Activated naive CD4-positive, alpha-beta T cell treated with anti-CD3 and anti-CD28 coated beads, Interleukin-2, amount 50 U/mL, for 16 hours (primary cell): ENCODE measurements at places on chromosomes 16 and 17.

- DNase-seq, result no peak
These were observed 8.8 kb downstream of the RSAD1 start for GRCh38 chr17:50487213-50488096.

DNA sequence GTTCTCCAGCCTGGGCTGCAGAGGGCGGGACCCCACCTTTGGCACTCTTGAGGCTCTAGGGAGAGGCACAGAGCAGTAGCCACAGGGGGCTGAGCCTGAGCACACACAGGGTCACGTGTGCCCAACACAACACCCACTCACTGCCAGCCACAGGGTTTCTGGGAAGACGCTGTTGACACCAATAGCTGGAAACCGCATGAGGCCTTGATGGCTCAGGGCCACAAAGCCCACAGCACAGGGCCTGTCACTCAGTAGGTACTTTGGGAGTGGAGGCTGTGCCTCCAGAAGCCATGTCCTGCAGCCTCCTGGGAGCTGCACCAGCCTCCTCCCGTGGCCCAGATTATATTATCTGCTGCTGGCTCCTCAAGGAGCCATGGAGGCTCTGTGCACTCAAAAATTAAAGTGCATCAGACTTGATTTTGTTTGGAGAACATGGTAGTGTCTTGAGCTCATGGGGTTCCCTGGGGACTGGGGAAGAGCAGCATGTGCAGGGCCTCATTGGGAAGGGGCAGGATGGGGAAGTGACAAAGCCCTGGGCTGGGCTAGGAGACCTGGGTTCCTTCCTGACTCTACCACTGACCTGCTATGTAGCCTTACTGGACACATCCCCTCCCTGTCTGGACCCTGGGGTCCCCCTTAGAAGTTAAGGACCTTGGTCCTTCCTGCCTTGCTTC is 12.5 kb upstream of the SREBF1 start:
- peak; percentile 80 for DNase-seq

GRCh38 chr16:26747760-26748159 is 319.0 kb upstream of the C16orf82 start:
- no peak for DNase-seq

DNA sequence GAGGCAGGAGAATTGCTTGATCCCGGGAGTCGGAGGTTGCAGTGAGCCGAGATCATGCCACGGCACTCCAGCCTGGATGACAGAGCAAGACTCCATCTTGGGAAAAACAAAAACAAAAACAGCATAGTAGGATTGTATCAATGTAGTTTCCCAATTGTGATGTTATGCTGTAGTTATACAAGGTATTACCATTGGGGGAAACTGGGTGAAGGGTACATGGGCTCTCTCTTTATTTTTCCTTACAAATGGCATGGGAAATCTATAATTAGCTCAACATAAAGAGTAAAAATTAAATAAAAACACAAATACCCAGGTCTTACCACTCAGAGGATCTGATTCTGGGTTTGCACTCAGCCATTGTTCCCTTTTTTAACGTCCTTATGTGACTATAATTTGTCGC is 107.9 kb downstream of the KATNIP start:
- DNase-seq, result no peak

DNA sequence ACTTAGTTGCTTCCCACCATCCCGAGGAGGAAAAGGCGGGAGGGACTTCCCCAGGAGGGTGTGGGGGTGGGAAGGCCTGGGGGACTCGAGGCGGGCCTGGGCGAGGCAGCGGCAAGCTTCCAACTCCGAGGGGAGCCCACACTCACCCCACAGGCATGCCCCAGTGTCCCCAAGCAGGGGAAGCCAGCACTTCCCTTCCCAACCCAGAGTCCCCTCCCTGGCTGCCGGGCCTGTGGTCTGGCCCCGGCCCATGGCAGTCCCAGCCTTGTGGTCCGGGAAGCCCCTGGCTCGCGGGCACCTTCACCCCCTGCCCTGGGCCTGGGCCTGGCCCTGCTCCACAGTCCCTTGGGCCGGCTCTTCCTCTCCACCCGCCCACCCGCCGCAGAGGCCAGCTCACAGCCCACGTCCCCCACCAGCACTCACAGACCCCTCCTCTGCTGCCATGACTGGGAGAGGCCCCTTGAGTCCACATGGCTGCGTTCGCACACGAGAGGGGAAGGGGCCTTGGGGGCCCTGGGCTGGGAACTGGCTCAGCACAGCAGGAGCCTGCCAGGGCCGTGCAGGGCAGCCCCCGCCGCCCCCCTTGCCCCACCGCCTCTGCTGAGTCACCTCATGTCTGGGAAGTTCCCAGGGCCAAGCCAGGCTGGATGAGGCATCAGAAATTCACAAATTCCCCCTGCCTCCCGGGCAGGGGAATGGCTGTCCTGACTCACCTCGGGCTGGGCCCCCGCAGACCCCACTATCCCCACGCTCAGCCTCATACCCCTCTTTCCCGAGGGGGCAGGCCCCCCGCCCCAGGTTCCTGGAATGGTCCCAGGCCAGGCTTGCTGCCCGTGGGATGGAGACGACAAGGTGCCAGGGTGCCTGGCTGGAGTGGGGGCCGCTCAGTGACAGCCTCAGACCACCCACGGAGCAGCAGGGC is 27.8 kb downstream of the BAHCC1 start:
- DNase-seq, result no peak

GRCh38 chr17:3739422-3740124 is 15.9 kb downstream of the HASPIN start:
- no peak for DNase-seq

DNA sequence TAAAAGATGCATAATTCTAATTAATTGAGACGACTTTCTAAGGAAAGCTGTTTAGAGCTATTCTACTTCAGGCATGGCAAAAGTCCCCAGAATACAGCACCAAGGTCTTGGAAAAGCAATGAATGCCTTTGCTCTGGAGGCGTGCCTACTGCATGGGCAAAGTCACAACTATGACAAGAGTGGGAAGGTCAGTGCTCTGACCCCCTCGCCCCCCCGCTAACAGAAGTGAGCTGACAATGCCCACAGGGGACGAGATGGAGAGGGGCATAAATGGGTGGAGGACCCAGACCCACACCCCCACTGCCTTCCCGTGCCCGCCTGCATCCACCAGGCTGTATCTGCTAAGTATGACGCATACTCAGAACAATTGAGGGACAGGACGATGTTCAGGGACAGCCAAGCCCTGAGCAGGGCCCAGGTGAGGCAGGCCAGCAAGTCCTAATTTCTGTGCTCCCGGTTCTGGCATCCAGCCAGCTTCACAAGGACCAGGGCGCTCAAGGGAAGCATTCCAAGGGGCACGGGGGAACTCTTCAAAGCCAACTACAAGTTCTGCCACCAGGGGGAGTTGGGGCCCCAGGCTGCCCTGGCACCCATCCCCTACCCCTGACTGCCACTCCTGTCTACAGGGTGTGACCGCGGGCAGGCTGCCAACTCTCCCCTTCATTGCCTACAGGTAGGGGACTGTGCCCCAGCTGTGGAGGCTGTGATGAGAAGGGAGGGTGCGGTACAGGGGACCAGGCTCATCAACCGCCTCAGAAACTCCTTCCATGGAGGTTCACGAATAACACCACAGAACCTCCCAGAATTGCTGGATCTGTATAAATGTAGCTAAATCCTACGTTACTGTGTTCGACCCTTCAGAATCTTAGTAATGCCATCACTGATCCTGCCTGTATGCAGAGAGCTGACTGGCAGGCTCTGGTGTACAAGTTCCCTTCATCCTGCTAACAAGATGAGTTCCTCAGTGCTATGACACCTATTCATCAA is 20.8 kb downstream of the NPRL3 start:
- DNase-seq, result peak; percentile 71

DNA sequence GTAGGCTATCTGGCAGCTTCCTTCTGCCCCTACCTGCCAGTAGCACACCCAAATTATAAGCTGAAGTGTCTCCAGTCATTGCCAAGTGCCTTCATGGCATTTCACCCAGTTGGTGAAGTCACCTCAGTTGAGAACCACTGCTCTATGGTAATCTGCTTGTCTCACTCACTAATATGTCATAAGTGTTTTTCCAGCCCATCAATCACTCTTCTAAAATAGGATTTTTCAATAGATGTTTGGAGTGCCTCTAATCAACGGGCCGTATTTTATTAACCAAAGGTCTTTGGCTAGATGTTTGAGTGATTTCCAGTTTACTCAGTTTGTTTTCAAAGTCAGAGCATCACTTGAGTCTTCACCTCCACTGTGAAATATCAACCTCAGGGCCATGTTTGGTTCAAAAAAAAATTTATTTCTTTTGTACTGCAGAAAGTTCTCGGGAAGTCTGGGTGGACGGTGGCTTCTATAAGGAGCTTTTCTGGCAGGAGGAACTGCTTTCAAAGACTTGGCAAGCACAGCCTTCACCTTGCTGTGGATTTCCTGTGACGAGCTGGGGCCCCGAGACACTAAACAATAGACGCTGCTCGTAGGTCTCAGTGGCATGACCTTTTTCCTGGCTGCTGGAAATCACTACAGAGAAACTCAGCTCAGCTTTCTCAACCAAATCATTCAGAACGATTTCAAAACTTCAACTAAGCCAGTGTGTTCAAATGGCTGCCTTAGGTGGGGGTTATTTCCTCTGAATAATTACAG is 95.2 kb upstream of the FOXF1 start:
- DNase-seq, result no peak

GRCh38 chr16:88435437-88436355 is 17.4 kb upstream of the ZFPM1 start:
- DNase-seq, result no peak

GRCh38 chr16:80459966-80460365 is 80.8 kb upstream of the DYNLRB2 start:
- no peak for DNase-seq

GRCh38 chr16:49452108-49452507 is 78.5 kb downstream of the C16orf78 start:
- DNase-seq, result no peak

- no peak for DNase-seq
These were observed 48.5 kb upstream of the ZCCHC14 start for GRCh38 chr16:87541147-87541871.

DNA sequence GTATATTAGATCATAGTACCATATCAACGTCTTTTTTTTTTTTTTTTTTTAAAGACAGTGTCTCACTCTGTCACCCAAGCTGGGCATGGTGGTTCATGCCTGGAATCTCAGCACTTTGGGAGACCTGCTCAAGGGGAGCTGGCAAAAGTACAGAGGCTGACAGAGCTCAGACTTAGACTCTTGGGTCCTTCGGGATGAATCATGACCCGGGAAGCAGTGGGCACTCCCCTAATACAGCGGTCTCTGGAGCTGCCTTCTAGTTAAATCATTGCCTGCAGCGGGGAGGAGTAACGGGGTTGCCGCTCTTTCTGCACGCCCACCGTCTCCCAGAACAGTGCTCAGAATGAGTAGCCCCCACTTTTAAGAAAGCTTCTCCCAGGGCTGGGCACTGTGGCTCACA is 174.4 kb downstream of the CPPED1 start:
- DNase-seq, result no peak

DNA sequence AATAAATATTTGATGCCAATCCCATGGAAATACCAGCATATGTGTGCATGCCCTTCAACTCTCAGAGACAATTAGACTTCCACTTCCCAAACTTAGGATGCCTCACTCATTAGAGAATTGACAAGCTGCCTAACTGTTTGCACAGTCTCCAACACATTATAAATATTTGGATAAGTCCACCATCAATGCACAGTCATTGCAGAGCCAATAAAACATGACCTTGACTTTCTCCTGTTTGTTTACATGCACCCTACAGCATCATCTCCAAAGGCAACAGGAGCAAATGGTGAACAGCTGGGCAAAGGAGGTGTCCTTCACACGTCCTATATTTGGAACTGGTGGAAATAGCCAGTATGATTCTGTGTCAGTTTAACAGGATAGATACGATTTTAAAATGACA is 804.4 kb upstream of the RBFOX1 start:
- no peak for DNase-seq

DNA sequence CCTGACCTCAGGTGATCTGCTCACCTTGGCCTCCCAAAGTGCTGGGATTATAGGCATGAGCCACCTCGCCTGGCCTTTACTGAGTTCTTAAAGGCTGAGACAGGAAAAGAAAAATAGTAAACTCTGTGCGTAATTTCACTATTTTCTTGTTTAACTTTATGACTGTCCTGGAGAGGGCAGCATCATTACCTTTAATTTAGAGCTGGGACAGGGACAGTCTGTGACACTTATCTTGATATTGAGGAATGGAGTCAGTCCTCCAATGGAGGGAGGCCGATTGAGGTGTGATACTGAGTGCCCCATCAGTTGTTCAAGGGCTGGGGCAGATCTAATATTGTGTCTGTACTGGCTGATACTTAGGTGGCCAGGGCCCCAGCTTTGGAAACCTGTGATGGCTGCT is 21.5 kb upstream of the SPN start:
- no peak for DNase-seq

- peak; percentile 80 for DNase-seq
These were observed at the start of gene PNMT for GRCh38 chr17:39667945-39668924. Gene PNMT, plus strand, starts transcription at chr17:39668453. Its CDS starts 23 bp downstream, at chr17:39668476.

GRCh38 chr17:2459917-2460271 is 51.8 kb downstream of the METTL16 start:
- no peak for DNase-seq

- DNase-seq, result peak; percentile 82
These were observed at the start of the genes CNTD1 and COA3 for GRCh38 chr17:42798383-42799380. Gene CNTD1, plus strand, starts transcription at chr17:42798861. Its CDS starts 207 bp downstream, at chr17:42799068. Gene COA3, minus strand, starts transcription at chr17:42798704. Its CDS starts 23 bp downstream, at chr17:42798681.

- DNase-seq, result no peak
These were observed 684 bp upstream of the SPIRE2 start for GRCh38 chr16:89827383-89828198.

DNA sequence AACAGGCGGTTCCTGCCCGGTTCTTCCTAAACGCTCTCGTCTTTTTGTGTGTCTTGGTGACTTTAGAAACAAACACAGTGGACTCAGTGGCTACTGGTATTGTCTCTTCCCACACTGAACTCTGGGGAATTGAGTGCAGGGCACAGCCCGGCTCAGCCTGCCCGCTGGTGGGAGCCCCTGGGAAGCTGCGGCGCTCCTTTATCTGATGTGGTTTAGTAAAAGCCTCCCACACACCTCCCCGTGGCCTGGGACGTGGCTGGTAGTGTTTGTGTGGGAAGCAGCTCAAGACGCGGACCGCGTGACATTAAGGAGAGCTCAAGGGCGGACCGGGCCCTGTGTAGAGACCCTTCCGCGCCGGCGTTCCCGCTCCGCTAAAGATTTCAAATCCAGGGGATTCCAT is 55.4 kb upstream of the PVALEF start:
- DNase-seq, result no peak

GRCh38 chr17:39757176-39757662 is 19.5 kb downstream of the GRB7 start:
- DNase-seq, result no peak

GRCh38 chr17:74454197-74455024 is 12.0 kb upstream of the CD300A start:
- DNase-seq, result peak; percentile 65

- no peak for DNase-seq
These were observed 474.8 kb downstream of the KCNJ2 start for GRCh38 chr17:70644096-70644495.

DNA sequence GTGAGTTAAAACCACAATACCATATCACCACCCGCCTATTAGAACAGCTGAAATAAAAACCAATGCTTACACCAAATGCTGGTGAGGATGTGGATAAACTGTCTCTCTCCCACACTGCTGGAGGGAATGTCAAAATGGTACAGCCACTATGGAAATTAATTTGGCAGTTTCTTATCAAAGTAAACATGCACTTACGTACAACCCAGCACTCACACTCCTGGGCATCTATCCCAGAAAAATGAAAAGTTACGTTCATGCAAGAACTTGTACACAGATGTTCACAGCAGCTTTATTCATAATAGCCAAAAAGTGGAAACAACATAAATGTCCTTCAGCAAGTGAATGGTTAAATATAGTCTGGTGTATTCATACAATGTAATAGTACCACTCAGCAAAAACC is 173.2 kb upstream of the MYOCD start:
- no peak for DNase-seq
